ENCODE measurements at places on chromosomes 11 and 22.

- DNase-seq = no peak
Measured at GRCh38 chr22:49576241-49577141, 251.2 kb downstream of the BRD1 start.

DNA sequence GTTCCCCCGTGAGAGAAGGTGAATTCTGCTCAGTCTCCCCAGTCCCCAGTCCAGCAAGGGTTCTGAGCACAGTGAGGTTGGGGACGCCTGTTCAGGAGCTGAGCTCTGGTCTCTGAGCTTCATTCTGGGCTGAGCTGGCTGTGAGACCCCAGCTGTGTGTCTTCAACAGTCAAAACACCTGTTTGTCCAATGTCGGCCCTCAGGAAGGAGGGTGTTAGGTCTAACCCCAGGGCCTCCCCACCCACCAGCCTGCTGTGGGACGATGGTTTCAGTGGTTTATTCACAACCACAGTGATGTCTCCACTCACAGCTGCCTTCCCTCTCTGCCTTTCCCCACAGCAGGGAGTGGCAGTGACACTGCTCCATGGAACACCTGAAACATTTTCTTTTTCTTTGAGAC lies 1282.9 kb downstream of the TBC1D22A start:
- DNase-seq = no peak

- no peak for DNase-seq
Measured at GRCh38 chr22:19085233-19085718, 36.9 kb downstream of the DGCR2 start.

DNA sequence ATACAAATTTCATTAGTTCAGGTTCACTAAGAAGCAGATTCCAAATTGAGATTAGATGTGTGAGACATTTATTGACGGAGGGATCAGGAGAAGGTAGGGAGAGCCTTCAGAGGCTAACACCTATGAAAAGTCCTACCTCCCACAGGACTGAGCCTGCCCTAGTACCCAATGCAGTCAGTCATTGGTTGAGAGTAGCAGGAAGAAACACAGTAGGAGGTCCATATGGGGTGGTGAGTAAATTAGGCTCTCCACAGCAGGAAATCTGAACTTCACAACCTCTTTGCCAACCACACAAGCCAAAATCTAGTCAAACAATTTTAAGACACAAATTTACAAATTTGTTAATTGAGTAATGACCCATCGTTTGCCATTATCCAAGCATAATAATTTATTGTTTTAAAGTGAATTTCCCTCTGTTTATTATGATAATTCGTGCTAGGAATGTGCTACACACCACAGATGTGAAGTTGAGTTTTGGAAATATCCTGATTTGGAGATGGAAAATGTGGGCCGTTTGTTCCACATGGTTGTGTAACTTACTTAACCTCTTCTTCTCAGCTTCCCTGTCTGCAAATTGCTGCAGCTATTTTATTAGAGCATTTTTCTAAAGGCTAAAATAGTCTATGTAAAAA lies 542.1 kb downstream of the ETS1 start:
- no peak for DNase-seq

DNA sequence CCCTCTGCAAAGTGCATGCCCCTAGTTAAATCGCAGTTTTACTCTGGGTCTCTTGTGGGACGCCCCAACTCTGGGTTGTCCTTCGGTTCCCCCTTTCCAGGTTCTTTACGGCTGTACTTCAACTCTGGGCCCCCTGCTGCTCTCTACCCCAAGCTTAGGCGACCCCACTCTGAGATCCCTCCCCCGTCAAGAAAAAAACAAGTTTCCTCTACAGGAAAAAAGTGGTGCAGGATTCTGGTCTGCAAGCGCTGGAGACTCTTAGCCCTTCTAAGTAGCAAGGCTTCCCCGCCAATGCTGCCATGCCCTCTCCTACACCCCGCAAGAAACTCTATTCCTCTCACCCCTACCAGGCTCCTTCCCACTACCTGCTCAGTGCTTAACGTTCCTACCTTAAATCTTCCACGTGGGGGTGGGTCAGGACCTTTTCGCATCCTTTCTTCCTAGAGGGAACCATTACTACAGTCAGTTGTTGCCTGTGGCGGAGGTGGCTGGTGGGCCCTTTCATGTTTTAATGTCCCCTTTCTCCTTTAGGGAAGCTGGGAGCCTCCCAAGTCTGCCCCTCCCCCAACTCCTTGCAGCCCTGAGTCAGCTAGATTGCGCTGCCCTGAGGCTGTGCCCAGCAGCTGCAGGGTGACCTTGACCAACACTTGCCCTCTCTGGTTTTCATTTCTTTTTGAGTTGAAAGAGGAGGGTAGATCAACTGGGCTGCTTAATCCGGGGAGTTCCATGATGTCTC lies 1.4 kb downstream of the NEFH start:
- no peak for DNase-seq

DNA sequence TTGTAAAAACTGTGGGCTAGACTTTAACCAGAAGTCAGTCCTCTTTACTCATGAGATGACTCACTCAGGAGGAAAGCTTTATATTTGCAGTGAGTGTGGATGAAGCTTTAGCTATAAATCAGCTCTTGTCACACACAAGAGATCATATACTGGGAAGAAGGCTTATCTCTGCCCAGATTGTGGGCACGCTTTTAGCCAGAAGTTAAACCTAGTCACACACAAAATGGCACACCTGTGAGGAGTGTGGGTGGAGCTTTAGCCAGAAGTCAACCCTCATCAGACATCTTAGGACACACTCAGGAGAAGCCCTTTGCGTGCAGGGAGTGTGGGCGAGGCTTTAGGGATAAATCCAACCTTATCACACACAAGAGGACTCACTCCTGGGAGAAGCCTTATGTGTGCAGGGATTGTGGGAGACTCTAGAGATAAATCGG lies 706.9 kb upstream of the LUZP2 start:
- DNase-seq = no peak

DNA sequence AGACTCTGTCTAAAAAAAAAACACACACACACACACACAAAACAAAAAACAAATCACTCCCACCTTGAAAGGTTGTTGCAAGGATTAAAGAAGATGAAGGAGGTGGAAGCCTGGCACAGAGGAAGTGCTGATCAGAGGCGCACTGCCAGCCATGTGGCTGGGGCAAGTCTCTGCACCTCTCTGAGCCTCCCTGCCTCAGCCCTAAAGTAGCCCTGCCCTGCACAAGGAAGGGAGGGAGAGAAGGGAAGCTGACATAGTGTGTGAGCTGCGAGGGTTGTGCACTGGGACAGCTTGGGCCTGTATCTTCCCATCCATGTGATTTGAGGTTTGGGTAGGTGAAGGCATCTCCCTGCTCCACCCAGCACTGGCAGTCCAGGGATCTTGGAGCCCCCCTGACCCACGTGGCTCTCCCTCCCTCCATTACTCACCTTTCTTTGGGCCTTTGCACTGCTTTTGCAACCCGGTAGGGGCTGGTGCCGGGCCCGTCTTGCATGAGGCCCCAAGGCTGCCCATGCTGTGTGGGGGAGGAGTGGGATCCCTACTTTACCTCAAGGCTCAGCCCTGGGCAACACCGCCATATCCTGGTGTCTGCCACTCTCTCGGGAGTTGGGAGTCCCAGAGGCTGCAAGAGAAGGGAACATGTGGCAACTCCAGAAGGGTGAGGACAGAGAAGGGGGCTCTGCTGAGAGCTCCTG lies 30.5 kb downstream of the IFT27 start:
- no peak for DNase-seq

- no peak for DNase-seq
Measured at GRCh38 chr11:87030458-87031054, 7.2 kb upstream of the TMEM135 start.

DNA sequence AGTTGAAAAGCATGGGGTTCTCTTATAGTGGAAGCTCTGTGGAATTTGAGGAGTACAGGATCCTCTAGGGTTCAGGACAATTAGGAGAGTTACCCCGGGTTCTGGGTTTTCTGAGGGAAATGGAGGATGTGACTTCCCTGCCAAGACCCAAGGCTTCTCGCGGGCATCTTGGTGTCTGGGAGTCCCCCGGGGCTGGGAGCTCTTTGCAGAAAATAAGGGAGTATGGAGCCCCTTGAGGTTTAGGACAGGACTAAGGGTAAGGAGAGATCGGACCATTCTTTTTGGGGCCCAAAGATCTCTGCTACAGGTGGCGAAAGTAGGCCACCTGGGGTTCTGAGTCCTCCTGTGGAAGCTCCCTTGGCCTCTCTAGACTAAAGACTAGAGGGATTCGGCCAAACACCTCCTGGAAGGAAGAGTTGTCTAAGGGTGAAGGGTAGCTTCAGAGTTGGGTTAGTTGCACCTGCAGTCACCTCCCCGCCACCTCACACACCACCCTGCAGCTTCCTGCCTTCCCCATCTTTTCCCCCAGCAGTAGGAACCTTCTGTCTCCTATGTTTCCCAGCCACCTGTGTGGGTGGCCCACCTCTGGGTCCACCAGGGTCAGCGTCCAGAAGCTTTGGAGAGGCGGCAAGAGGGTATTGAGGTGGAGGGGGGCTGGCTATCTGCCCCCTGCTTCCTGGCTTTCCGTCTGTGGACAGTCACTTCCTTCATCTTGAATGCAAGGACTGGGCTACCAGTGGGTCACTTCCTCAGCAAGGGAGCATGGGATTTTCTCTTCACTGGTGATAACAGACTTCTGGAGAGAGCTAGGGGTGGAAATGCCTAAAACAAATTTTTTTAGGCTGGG lies 908 bp downstream of the LIMK2 start:
- no peak for DNase-seq

GRCh38 chr11:26188554-26188953 lies 143.4 kb upstream of the ANO3 start:
- DNase-seq = no peak

- no peak for DNase-seq
Measured at GRCh38 chr11:19951558-19952115, 208.6 kb downstream of the DBX1 start.

GRCh38 chr11:45930031-45930794 lies 7.8 kb downstream of the LARGE2 start:
- no peak for DNase-seq

- DNase-seq = no peak
Measured at GRCh38 chr11:83862691-83863090, 576.5 kb upstream of the CCDC90B start.

DNA sequence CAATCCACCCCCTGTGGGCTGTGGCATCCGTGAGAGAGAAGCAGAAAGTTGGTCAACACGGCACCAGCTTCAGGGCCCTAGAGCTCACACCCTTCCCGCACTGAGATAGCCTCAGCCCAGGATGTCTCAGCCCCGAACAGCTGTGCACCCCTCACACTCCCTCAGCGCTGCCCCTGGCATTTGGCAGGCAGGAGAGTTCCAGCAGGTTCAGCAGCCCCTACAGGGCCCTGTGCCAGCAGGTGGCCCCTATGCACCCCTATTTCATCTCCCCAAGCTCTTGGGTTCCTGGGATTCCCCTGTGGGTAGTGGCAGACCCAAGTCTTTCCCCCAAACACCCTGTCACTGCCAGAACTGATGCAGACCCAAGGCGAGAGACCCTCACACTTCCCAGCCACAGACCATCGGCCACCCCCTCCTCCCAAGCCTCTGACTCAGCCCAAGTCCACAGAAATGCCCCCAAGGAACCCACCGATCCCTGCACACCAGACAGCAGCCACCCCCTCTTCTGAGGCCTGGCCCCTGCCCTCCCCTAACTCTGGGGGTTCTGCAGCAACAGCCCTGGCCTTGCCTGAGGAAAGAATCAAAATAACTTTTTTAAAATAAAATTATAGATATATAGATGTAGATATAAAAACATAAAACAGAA lies 183.6 kb downstream of the IGLL1 start:
- no peak for DNase-seq

DNA sequence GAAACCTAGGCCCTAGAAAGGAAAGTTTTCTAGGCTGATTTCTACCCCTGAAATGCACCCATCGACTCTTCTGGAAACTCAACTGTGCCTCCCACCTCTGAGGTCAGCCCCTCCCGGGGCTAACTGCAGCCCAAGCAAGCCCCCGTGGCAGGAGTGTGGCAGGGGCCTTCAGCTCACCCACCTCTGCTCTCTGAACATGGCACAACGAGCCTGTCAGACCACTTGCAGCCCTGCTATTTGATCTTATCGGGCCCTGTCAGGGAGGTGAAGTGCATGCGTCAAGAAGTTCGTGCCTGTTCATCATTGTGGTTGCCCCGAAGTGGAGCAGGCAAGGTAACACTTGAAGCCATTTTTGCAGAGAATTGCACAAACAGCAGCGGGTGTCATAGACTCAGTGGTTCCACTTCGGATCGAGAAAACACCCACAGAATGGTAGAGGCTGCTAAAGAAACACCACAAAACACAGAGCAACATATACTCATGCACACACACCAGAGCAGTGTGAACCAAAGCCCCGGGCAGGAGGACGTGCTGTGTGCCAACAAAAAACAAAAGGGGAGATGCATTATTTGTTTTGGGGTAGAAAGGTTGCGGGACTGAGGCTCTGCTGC lies 262.7 kb downstream of the ETS1 start:
- peak; percentile 64 for DNase-seq
